ENCODE measurements at places on chromosomes 4 and X.

GRCh38 chrX:147749308-147749707 is 162.4 kb upstream of the FMR1 start:
- peaks cover 2% of the 10 kb centered on the region for H3K27me3 ChIP-seq
- H3K4me1 ChIP-seq, result no peaks in the 10 kb centered on the region
- no peak for DNase-seq
- no peaks in the 10 kb centered on the region for H3K36me3 ChIP-seq
- no peak overlapping the region for H3K4me3 ChIP-seq
- no peak overlapping the region for H3K27ac ChIP-seq

DNA sequence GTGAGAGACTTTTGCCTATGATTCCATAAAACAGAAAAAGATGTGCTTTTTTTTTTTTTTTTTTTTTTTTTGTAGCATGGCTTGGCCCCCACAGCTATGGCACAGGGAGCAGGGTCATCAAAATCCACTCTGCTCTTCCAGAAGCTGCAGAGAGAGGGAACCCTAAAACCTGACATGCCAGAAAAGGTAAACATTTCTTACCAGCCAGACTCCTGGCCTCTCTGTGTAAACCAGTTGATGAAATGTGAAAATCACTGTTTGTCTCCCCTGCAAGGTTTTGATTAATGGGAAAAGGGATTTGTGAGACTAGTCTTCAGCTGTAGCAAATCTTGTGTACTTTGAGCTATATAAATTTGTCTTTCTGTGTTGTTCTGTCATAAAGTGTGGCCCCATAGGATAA is 105.9 kb downstream of the ARSJ start:
- no peaks in the 10 kb centered on the region for H3K27me3 ChIP-seq
- no peak overlapping the region for H3K4me3 ChIP-seq
- DNase-seq, result no peak
- no peaks in the 10 kb centered on the region for H3K36me3 ChIP-seq
- no peak overlapping the region for H3K27ac ChIP-seq
- H3K4me1 ChIP-seq, result peaks cover 4% of the 10 kb centered on the region

DNA sequence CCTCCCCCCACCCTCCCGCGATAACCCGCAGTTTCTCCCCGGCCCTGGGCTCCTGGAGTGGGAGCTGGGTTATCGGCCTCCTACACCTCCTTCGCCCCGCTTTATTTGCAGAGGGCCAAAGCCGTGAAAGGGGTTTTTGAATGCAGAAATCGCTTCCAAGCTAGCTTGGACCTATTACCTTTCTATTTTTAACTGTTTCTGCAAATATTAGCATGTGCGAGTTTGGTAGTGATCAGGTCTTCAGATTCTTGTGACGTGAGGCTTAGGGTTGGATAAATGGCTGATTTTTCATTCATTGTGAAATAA is 1.3 kb downstream of the USP9X start:
- peaks cover 3% of the 10 kb centered on the region for H3K36me3 ChIP-seq
- peaks cover 25% of the 10 kb centered on the region for H3K27me3 ChIP-seq
- H3K4me1 ChIP-seq, result peaks cover 66% of the 10 kb centered on the region
- H3K27ac ChIP-seq, result peak overlapping the region; percentile 87
- no peak for DNase-seq
- H3K4me3 ChIP-seq, result peak overlapping the region; percentile 91

GRCh38 chr4:183455431-183456195 is 11.2 kb downstream of the CDKN2AIP start:
- peaks cover 13% of the 10 kb centered on the region for H3K4me1 ChIP-seq
- H3K27me3 ChIP-seq, result no peaks in the 10 kb centered on the region
- H3K27ac ChIP-seq, result peak overlapping the region; percentile 12
- no peak for DNase-seq
- H3K36me3 ChIP-seq, result no peaks in the 10 kb centered on the region

GRCh38 chr4:89837385-89837992 is 528 bp upstream of the SNCA start:
- H3K27ac ChIP-seq, result no peak overlapping the region
- peak overlapping the region; percentile 81 for H3K4me3 ChIP-seq
- no peaks in the 10 kb centered on the region for H3K36me3 ChIP-seq
- DNase-seq, result no peak

DNA sequence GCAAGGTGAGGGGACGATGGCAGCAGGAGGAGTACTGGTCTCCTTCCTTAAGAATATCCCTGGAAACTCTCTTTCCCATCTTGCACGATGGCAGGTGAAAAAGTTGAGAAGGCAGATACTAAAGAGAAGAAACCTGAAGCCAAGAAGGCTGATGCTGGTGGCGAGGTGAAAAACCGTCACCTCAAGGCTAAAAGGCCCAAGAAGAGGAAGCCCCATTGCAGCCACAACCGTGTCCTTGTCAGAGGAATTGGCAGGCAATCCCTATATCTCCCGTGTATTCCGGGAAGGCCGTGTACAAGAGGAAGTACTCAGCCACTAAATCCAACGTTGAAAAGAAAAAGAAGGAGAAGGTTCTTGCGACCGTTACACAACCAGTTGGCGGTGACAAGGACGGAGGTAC is 40.0 kb downstream of the CRLF2 start:
- H3K27ac ChIP-seq, result no peak overlapping the region
- DNase-seq, result no peak

GRCh38 chrX:113935518-113935917 is 648.4 kb upstream of the HTR2C start:
- no peak for DNase-seq
- no peak overlapping the region for H3K27ac ChIP-seq
- no peaks in the 10 kb centered on the region for H3K4me1 ChIP-seq
- no peaks in the 10 kb centered on the region for H3K27me3 ChIP-seq

- no peak overlapping the region for H3K27ac ChIP-seq
- H3K4me1 ChIP-seq, result no peaks in the 10 kb centered on the region
- no peak overlapping the region for H3K4me3 ChIP-seq
- no peaks in the 10 kb centered on the region for H3K27me3 ChIP-seq
- no peaks in the 10 kb centered on the region for H3K36me3 ChIP-seq
Observed at GRCh38 chr4:57378766-57379165, 268.6 kb upstream of the IGFBP7 start.

DNA sequence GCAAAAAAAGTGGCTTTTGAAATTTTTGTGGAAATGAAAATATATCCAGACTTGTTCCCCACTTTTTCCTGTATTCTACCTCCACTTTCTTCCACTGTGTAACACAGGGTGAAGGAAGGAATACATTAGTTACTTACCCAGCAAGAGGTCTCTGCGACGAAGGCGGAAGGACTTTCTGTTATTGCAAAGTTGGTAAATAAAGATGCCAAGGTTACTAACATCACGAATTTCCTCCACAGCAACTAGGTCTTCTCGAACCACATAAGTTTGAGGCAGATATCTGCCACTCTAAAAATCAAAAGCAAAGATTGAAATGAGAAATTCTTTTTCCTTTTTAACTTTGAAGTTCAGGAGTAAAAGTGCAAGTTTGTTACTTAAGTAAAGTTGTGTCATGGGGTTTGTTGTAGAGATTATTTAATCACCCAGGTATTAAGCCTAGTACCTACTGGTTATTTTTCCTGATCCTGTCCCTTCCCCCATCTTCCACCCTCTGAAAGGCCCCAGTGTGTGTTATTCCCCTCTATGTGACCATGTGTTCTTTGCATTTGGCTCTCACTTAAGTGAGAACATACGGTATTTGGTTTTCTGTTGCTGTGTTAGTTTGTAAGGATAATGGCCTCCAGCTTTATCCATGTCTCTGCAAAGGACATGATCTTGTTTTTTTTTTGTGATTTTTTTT is 5.8 kb downstream of the ITM2A start:
- H3K36me3 ChIP-seq, result no peaks in the 10 kb centered on the region
- no peak overlapping the region for H3K4me3 ChIP-seq
- H3K27ac ChIP-seq, result no peak overlapping the region
- no peak for DNase-seq
- H3K4me1 ChIP-seq, result peaks cover 21% of the 10 kb centered on the region

DNA sequence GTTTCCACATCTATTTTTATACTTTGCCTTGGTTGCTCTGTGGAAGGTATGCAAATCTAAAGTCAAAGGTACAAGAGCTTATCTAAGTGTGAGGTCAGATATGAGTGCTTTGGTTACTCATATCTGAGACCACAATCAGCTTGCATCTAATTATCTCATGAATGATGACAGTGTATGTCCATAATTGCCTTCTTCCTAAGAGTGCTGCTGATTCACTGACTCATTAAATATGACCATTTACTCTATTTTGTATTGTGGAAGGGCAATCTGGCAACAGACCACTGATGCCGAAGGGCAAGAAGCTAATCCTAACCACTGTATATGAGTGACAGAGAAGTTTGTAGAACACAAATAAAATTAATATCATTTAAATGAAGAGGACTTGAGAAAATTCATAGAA is 1190.2 kb upstream of the AGA start:
- no peaks in the 10 kb centered on the region for H3K27me3 ChIP-seq
- peaks cover 3% of the 10 kb centered on the region for H3K36me3 ChIP-seq
- H3K27ac ChIP-seq, result no peak overlapping the region

DNA sequence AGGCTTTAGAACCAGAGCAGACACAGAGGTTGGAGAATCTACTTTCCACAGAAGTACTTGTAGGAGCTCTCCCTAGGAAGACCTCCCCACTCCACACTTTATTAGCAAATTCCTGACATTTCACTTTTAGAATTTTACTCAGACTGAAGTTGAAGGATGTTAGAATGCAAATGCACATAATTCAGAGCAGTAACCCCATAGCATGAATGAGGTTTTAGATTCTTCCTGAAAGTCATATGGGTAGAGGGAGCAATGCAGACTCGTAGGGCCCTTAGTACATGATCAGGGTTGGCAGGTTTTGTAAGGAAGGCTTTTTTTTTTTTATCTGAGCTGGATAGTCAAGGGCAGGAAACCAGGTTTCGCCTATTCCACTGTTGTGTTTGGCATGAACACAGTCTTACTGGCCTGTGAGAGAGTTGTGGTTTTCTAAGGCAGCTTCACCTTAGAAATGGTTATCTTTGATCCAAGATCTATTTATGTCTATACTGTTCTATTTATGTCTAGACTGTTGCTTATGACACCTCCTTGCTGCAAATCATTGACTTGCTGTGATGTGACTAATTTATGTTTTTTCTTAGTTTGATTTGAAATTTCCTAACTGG is 48.9 kb downstream of the SPATA18 start:
- H3K4me1 ChIP-seq, result no peaks in the 10 kb centered on the region
- H3K27ac ChIP-seq, result no peak overlapping the region
- H3K27me3 ChIP-seq, result no peaks in the 10 kb centered on the region
- DNase-seq, result no peak
- H3K4me3 ChIP-seq, result no peak overlapping the region
- H3K36me3 ChIP-seq, result no peaks in the 10 kb centered on the region

- no peaks in the 10 kb centered on the region for H3K36me3 ChIP-seq
- no peak overlapping the region for H3K4me3 ChIP-seq
- H3K4me1 ChIP-seq, result no peaks in the 10 kb centered on the region
- H3K27ac ChIP-seq, result no peak overlapping the region
- peaks cover 3% of the 10 kb centered on the region for H3K27me3 ChIP-seq
- DNase-seq, result no peak
Observed at GRCh38 chr4:140368686-140369085, 4.8 kb upstream of the SCOC start.

GRCh38 chr4:25377572-25378436 is 741 bp downstream of the ANAPC4 start:
- peaks cover 2% of the 10 kb centered on the region for H3K27me3 ChIP-seq
- no peak overlapping the region for H3K4me3 ChIP-seq
- H3K36me3 ChIP-seq, result peaks cover 4% of the 10 kb centered on the region
- no peaks in the 10 kb centered on the region for H3K4me1 ChIP-seq

DNA sequence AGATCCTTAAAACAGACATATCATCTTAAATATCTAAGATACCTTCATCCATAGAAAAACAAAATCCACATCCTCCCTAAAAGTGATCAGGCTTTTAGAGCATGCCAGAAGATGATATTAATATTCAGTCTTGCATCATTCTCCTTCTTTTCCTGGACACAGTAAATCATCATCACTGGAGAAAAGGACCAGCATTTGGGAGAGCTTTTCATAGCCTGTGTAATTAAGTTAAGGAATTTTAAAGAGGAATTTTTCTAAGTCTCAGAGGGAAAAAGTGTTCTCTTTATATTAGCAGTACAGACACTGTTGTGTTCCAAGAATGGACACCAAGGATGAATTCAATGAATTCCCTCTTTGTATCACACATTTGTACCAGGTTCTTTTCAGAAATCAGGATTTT is 696 bp downstream of the SCRG1 start:
- DNase-seq, result no peak
- H3K4me1 ChIP-seq, result no peaks in the 10 kb centered on the region
- H3K27ac ChIP-seq, result no peak overlapping the region
- no peaks in the 10 kb centered on the region for H3K27me3 ChIP-seq

DNA sequence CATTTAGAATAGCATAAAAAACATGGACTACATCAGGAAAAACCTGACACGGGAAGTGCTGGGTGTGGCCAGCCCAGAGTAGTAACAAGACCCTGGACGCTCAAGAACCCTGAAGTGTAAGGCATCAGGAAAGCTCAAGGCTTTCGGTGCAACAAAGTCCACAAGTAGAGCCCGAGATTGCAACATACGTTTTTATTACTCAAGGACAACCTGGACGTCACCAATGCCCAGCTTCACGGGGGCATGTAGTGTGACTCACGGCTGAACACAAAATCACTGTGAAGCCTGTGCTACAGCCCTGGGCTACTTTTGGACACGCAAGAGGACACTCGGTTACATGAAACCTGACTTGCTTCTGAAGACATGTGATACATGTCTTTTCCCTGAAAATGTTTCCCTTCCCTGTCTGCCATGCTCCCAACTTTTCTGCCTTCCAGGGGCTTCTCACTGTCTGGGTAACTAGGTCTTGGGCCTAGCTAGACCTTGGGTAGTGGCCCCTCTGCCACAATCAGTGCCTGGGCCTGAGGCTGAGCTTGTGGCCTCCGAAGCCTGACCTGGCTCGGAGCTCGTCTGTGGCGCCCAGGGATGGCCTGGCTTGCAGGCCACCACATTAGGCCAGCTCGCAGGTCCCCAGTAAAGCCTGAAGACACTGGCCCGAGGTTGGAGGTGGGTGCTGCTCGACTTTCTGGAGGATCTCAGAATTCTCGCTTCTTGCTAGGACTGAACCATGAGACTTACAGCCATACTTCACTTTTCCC is 9.2 kb downstream of the IRAK1 start:
- DNase-seq, result no peak
- no peak overlapping the region for H3K4me3 ChIP-seq
- no peak overlapping the region for H3K27ac ChIP-seq
- H3K27me3 ChIP-seq, result no peaks in the 10 kb centered on the region
- H3K36me3 ChIP-seq, result peaks cover 3% of the 10 kb centered on the region

DNA sequence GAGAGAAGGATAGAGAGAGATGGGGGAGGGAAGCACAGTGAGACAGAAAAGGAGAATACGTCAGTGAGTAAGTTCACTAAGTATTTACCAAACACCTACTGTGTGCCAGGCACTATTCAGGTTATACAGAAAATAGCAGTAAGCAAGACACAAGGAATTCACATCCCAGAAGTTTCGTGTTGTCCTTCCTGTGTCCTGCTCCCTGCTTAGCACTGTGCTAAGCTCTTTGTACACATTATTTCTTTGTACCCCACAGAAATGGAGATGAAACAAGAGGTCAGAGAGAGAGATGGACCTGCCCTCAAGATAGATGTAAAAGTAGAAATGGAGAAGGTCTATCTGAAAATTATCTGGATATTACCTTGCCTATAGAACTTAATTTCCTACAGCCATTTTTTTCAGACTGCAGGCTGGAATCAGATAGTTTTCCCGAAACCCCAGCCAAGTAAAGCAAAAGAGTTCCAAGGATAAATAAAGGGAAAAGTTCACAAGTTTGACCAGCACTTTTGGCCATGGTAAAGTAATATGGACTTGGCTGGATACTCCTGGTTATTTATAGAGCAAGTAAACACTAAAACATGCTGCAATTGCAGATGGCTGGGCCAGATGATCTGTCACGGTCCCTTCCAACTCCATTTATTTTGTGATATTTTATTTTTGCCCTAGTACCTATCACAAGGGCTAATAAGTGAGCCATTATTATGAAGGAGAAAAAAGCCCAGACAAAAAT is 353.7 kb upstream of the SLC7A11 start:
- DNase-seq, result no peak
- no peaks in the 10 kb centered on the region for H3K4me1 ChIP-seq
- no peak overlapping the region for H3K27ac ChIP-seq
- no peaks in the 10 kb centered on the region for H3K27me3 ChIP-seq
- no peaks in the 10 kb centered on the region for H3K36me3 ChIP-seq
